ENCODE measurements at places on chromosomes 1 and 21.
A peak's percentile ranks its signal among the peaks of the same experiment; 100 is the strongest.

DNA sequence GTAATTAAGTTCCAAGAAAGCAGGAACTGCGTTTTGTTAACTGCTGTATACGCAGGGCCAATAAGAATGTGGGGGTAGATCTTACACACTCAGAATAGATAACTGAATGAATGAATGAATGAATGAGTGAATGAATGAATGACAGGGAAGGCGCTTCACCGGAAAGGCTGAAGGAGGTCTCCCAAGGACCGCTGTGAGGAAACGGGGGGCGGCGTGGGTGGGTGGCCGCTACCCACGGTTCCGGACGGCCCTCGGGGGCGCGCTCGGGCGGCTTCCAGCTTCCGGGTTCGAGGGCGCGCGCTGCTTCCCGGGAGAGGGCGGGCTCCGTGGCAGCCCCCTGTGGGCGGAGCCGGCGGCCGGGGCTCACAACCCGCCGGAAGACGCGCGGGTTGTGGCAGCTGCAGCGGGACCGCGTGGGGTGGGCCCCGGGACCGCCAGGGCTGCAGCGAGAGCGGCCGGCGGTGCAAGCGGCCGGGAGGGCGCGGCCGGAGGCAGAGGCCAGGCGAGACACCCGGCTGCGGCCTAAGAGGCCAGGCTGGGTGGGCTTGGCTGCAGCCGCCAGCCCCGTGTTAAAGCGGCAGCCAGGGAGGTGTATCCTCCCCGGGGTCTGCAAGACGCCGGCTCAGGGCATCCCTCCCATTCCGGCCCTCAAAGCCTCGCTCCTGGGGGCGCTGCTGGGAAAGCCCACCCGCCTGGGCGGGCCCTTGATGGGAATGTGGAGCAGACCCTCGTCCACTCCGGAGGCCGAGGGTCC, at the start of gene ZFP69:
ZFP69 (plus strand) TSS at position 367 of the 754 bp plus-strand sequence. CDS start 2,072 bp downstream, outside the sequence.
- peak; percentile 60 for DNase-seq

GRCh38 chr1:153742411-153743142, 14.7 kb downstream of the INTS3 start:
- DNase-seq, result no peak

DNA sequence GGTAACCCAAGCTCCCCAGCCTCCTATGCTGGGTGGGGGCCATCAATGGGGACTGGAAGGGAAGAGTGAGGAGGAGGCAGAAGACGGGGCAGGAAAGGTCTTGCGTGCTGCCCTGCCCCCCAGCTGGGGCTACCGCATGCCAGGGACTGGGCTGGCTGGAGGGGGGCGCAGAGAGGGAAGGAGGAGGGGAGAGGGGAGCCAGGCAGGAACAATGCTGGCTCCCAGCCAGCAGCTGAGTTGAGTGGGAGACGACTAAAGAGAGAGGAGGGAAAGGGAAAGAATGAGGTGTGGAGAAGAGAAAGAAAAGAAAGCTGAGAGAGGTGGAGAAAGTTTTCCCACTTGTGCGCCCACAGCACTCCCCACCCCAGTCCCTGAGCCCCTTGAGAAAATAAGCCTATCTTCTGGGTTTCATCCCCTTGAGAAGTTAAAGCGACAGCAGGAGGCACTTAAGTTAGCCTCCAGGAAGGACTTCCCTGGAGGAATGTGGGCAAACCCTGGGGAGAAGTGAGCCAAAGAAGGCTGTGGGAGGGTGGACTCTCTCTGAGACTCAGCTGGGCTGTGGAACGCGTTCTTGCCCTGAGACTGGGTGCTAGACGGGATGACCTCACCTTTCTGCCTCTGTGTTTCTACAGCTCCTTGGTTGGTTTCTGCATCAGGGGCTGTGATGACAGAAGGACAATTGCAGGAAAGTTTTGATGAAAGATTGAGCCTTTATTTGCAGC, 12.9 kb upstream of the NES start:
- DNase-seq, result no peak

- DNase-seq, result no peak
Measured at GRCh38 chr1:222798116-222798515, 16.7 kb upstream of the DISP1 start.

- no peak for DNase-seq
Measured at GRCh38 chr1:212749821-212750535, 41.6 kb downstream of the NSL1 start.

DNA sequence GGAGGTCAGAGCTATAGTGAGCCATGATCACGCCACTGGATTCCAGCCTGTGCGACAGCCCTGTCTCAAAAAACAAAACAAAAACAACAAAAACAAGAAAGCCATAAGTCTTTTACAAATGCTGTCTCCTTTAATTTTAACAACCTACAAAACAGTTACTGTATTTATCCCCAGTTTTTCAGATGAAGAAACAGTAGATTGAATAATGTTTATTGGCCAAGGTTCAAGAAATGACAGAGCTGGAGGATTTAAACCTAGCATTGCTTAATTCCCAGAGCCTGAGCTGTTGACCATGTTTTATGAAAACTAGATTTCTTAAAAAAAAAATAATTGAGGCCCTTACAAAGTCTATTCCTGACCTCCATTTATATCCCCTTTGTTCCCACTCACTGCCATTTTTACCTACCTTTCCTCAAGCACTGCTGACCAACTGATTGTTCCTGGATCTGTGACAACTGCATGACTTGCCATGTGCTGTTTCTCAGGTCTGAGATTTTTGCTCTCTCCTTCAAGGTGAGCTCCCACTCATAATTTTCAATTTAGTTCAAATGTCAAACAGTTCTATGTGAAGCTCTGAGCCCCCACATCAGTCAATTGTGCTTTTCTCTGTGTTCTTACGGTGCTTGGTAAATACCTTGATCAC, 140.8 kb downstream of the CHRM3 start:
- DNase-seq, result no peak

DNA sequence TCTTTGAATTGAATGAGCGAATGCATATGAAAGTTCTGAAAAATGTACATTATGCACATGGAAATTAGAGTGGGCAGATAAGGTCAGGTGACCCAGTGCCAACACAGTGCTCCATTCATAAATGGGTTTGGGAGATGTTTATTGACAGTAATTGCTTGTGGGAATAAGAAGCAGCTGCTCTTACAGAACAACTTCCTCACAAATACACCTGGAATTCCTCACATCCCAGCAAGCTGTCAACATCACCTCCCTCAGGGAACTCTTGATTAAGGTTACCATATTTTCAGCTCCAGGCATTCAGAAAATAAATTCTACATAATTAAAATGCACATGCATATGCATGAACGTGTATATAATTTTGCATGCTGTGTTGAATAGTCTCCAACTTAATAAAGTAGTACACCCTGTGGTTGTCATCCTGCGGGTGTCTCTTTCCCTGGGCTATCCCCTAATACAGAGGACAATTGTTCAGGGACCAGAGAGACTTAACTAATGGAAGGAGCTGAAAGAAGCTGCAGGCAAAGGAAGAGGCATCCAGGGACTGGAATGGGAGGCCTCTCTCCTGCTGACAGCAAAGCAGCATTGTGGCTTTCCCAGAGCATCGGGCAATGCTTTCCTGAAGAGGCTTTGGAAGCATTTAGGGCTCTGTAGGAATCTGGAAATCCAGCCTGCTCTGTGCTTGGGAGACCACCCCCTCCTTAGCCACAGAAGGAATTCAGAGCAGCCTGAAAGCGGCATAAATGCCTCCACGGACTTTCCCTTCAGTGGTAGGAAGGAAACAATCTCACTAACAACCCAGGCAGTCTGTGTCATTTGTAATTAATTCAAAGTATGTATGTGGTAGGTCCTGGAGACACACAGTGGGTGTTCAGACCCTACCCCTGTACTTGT, 55.2 kb upstream of the GNG12 start:
- no peak for DNase-seq

DNA sequence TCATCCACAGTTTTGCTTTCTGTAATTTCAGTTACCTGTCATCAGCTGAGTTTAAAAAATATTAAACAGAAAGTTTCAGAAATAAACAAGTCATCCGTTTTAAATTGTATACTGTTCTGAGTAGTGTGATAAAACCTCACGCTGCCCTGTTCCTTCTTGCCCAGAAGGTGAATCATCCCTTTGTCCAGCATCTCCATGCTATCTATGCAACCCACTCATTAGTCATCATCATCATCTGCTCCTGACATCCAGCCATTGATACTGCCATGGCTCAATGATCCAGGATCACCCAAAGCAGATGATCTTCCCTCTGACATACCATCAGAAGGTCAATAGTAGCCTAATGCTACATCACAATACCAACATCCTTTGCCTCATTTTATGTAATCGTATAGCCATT, 198.3 kb downstream of the SLC44A5 start:
- DNase-seq, result no peak

- DNase-seq, result no peak
Measured at GRCh38 chr1:24161270-24161669, 18.3 kb upstream of the IL22RA1 start.

- DNase-seq, result no peak
Measured at GRCh38 chr1:45123358-45123757, 83.0 kb downstream of the ZSWIM5 start.

- DNase-seq, result no peak
Measured at GRCh38 chr1:224245188-224245587, 62.1 kb downstream of the DEGS1 start.

- no peak for DNase-seq
Measured at GRCh38 chr1:227545361-227545760, 18.0 kb upstream of the ZNF678 start.

- DNase-seq, result no peak
Measured at GRCh38 chr1:85484264-85484663, 19.3 kb upstream of the DDAH1 start.

DNA sequence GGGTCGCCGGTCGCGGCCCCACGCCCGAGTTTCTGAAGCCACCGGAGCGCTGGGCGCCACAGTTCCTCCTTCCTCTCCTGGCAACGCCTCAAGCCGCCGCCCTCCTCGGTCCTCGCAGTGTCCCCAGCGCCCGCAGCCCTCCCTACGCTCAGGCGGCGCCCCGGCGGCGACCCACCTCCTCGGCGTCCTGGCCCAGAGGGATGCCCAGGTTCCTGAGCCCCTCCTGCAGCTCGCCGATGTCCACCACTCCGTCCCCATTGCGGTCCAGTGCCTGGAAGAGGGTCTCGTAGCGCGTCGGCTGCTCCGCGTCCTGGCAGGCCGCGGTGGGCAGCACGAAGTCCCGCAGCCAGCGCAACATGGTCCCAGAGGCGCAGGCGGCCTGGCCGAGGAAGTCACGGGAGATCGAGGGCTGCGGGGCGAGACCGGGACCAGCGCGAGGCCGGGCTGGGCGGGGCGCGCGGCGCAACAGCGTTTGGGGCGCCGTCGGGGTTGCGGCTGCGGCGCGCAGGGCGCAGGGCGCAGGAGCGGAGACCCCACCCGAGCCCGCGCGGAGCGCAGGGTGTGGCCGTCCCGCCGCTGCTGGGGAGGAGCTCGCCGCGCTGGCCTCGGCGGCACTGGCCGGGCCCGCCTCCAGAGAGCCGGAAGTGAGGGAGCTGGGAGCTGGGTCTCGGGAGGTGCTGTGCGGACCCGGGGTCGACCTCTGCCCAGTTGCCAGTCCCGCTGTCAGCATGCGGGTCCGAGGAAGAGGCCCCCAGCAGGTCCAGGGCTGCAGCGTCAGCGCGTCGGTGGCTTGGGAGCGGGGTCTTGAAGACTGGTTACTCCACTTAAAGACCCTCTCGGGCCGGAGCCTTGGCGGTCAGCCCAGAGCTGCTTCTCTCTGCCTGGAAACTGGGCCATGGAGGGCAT, at the start of gene SLC25A24:
SLC25A24 (minus strand) TSS at position 563 of the 906 bp plus-strand sequence; CDS start at position 358, 205 bp downstream.
- DNase-seq, result peak; percentile 60

DNA sequence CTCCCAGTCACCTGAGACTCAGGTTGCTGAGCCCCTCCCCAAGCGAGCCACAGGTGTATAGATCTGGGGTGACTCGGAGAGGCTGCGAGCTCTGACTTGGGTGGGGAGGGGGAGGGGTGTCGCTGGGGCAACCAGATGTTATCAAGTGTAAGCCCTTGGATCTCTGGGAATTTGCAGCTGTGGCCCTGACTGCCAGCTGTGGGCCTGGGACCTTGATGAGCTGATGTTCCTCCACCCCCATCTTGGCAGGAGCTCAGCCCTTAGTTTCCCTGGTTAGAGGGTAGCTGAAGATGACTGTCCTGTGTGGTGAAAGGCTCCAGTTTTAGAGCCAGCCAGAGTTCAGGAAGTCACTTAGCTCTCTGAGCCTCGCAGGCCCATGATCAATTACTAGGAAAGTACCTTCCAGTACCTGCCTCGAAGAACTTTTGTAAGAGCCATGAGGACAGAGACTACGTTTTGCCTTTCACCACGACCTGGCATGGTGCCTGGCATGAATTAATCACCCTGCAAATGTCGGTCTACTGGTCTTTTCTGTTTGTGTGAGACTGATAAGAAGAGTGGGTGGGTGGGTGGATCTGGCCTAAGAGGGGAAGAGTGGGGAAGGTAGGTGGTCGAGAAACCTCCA, 55.8 kb downstream of the YARS1 start:
- DNase-seq, result no peak

DNA sequence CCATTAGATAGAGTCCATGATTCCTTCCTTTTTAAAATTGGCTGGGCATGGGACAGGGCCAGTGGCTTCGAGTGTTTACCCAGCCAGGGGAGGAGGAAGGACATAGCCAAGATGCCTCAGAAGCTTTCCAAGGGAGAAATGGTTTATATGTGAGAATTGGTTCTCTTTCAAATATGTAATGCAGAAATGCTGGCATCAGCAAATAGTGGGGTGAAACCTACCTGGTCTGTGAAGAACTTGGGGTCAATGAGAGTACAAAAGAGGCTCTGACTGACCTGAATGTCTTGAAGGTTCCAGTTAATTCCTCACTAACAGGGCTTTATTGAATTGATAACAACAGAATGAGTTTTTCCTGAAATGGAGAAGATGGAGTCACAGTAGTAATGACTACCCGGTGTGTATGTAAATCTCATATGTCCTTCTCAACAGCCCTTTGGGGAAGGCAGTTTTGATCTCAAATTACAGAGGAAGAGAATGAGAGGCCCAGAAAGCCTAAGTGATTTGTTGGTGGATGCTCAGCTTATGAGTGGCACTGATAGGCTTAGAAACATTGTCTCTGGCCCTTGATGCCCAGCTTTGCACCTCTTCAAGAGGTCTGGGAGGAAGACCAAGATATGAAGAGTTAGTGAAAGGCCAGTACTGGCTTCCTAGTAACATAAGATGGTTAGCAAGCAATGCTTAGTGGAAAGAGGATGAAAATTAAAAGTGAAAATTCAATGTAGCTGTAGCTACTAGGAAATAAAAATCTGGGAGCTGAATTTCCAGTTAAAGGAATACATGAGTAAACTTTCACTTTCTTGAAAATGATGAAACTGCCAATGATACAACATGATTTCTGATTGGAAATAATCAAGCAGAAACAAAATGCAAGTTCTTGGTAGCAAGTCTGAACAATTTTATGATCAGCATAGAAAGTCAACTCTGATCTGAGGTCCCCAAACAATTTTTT, 2.7 kb downstream of the ATF3 start:
- DNase-seq, result no peak

GRCh38 chr1:114224196-114224907, 70.7 kb upstream of the SYT6 start:
- DNase-seq, result no peak

GRCh38 chr1:225465793-225466517, 38.1 kb upstream of the LBR start:
- DNase-seq, result no peak

DNA sequence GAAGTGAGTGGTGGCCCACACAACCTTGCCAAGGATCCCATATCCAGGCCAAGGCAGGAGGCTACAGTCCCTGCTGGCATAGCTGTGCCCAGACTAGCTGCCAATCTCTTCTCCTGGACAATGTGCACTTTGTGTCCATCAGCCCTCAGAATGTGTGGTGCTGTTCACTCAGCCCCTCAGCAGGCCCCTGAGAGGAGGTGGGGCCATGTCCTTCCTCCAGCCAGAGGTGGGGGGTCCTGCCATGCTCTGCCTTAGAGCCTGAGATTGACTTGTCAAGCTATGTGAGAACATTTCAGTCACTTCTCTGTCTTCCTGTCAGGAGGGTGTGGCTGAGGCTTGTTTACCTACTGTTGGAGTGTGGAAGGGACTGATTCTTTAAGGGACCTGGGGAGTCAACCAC, 1.4 kb downstream of the NCF2 start:
- no peak for DNase-seq
